ENCODE measurements at places on chromosomes 13 and 19.

- H3K36me3 ChIP-seq, result no peaks in the 10 kb centered on the region
- no peak for DNase-seq
- no peak overlapping the region for H3K27ac ChIP-seq
- no peaks in the 10 kb centered on the region for H3K27me3 ChIP-seq
These were observed 123.3 kb downstream of the AKAP11 start for GRCh38 chr13:42395086-42395821.

- no peak for DNase-seq
- no peaks in the 10 kb centered on the region for H3K27me3 ChIP-seq
- H3K36me3 ChIP-seq, result no peaks in the 10 kb centered on the region
- no peak overlapping the region for H3K4me3 ChIP-seq
- peaks cover 6% of the 10 kb centered on the region for H3K4me1 ChIP-seq
- H3K27ac ChIP-seq, result no peak overlapping the region
These were observed 442.2 kb upstream of the KLF12 start for GRCh38 chr13:74576420-74576819.

GRCh38 chr13:21668732-21669275 is 2.1 kb upstream of the FGF9 start:
- H3K4me1 ChIP-seq, result no peaks in the 10 kb centered on the region
- DNase-seq, result no peak
- no peak overlapping the region for H3K27ac ChIP-seq

DNA sequence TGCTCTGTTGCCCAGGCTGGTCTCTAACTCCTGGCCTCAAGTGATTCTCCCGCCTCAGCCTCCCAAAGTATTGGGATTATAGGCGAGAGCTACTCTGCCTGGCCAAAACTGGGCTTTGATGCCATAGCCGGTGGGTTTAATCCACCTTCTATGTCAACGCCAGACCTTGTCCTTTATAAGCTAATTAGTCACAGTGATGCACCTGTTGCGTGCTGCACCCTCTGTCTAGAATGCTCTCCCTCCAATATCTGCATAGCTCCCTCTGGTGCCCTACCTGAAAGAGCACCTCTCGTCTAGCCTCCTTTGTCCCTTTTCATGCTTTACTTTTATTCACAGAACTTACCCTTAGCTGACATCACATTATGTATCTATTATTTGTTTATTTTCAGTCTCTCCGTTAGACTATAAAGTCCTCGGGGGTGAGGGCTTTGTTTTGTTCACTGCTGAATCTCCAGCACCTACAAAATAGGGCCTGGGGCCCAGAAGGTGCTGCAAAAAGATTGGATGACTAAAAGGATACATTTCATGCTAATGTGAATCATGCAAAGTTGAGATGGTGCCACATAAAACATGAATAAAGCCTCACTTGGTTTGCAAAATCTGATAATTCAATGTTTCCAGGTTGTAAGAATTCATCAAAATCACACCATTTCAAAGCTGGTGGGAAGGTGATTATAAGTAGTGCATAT is 148.1 kb downstream of the USP12 start:
- peaks cover 38% of the 10 kb centered on the region for H3K4me1 ChIP-seq
- H3K27me3 ChIP-seq, result no peaks in the 10 kb centered on the region
- H3K27ac ChIP-seq, result peak overlapping the region; percentile 93
- no peak overlapping the region for H3K4me3 ChIP-seq

- H3K27me3 ChIP-seq, result no peaks in the 10 kb centered on the region
- H3K4me3 ChIP-seq, result no peak overlapping the region
- peaks cover 27% of the 10 kb centered on the region for H3K4me1 ChIP-seq
- peak overlapping the region; percentile 56 for H3K27ac ChIP-seq
- DNase-seq, result peak; percentile 46
- no peaks in the 10 kb centered on the region for H3K36me3 ChIP-seq
These were observed 139.3 kb downstream of the IRS2 start for GRCh38 chr13:109647053-109647452.

- no peak overlapping the region for H3K27ac ChIP-seq
- H3K27me3 ChIP-seq, result no peaks in the 10 kb centered on the region
- H3K4me1 ChIP-seq, result peaks cover 29% of the 10 kb centered on the region
- H3K36me3 ChIP-seq, result no peaks in the 10 kb centered on the region
- DNase-seq, result no peak
These were observed 156.2 kb downstream of the SIPA1L3 start for GRCh38 chr19:38062959-38063761.

DNA sequence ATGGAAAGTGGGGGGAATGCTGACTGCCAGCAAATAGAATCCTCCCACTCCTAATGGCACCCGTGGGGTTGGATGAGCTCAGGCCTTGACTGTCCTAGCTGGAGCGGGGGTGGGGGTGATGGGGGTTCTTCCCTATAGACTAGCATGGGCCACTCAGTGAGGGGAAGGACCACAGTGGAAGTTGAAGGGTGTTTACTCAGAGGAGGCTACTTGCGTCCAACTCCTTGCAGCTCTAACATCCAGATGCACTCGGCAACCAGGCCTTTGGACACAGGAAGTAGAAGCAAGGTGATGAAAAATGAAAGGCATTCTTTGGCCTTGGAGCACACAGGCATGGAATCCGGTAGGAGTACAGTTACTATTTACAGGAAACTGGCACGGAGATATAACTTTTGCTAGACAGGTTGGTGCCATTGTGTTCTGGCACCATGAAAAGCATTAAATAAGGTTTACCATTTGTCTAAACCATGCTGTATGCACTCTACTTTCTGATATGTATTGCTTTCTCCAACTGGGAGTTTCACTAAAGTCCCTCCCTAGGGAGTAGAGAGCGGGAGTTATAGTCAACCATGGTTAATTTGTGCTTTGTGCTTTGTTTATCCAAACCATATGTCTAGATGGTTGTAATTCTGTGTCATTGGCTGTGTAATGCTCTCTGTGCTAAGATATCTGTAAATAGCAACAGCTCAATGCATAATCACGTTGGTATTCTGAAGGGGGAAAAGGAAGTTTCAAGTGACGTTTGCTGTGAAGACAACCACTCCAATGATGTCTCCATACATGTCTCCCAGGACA is 125.3 kb downstream of the TSHZ3 start:
- no peaks in the 10 kb centered on the region for H3K36me3 ChIP-seq
- no peak overlapping the region for H3K27ac ChIP-seq
- H3K4me3 ChIP-seq, result no peak overlapping the region
- no peaks in the 10 kb centered on the region for H3K27me3 ChIP-seq
- DNase-seq, result no peak

DNA sequence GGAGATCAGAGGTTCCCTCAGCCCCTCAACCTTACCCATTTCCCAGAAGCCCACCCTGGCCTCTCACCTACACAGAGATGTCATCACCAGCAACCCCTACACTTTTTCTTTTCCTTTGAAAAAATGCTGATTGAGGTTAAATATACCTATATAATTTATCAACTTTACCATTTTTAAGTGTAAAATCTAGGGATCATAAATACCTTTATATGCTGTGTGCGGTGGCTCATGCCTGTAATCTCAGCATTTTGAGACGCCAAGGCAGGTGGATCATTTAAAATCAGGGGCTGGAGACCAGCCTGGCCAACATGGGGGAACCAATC is 3.1 kb downstream of the KIR2DL4 start:
- H3K27ac ChIP-seq, result no peak overlapping the region
- no peak overlapping the region for H3K4me3 ChIP-seq
- H3K27me3 ChIP-seq, result peaks cover 78% of the 10 kb centered on the region
- H3K36me3 ChIP-seq, result no peaks in the 10 kb centered on the region
- no peak for DNase-seq
- H3K4me1 ChIP-seq, result no peaks in the 10 kb centered on the region

DNA sequence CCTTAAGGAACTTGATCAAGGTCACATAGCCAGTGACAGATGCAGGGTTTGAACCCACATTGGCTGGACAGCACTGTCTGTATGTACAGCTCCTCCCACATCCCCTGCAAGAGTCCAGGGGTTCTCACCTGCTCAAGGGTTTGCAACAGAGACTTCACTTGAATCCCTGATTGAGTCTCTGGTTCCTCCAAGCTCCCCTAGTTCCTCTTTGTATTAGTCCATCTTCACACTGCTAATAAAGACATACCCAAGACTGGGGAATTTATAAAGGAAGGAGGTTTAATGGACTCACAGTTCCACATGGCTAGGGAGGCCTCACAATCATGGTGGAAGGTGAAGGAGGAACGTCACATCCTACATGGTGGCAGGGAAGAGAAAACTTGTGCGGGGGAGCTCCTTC is 72.8 kb upstream of the CLDN10 start:
- DNase-seq, result no peak
- no peak overlapping the region for H3K27ac ChIP-seq
- no peaks in the 10 kb centered on the region for H3K36me3 ChIP-seq
- H3K4me1 ChIP-seq, result peaks cover 13% of the 10 kb centered on the region
- no peaks in the 10 kb centered on the region for H3K27me3 ChIP-seq
- no peak overlapping the region for H3K4me3 ChIP-seq

DNA sequence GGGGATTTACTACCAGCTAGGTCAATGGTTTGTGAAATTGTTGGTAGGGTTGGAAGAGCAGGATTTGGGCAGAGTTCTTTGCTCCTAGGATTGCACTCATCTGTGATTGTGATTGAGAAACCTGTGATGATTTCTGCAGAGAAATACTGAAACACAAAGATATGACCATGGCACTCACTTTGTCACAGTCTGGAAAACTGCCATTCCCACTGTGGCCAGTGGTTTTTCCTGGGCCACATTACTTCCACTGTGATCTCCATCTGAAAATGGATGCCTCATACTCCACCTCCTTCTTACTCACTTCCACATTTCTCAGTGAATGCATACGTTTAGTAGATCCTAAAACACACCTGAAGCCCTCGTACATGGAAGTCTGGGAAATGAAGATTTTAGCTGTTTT is 593.2 kb downstream of the LMO7 start:
- no peaks in the 10 kb centered on the region for H3K4me1 ChIP-seq
- peak; percentile 31 for DNase-seq
- no peak overlapping the region for H3K4me3 ChIP-seq

DNA sequence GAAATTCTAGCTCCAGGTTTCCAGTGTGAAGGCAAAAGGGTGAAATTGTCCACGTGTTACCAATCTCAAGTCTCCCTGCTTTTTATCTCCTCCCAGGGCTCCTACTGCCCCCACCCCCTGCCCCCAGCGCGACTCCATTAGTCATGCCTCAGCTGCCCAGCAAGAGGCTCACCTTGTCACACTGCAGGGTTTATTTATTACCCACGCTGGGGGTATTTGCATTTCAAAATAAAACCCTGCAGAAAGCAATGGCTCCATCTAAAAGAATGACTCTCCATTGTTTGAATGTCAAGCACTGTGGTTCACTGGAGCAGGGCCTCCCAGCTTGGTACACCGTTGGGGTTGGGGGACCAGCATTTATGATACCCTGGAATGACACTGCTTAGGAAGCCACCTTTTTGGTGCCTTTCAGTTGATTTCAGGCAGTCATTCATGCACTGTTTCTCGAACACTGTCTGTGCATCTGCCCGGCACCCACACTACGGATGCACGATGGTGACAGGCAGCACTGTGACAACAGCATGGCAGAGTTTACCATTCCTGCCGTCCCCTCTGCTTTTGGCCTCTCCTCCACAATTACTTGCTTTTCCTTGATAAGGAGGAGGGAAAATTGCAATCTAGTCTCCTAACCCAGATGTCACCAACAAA is 9.9 kb upstream of the POP4 start:
- H3K4me1 ChIP-seq, result no peaks in the 10 kb centered on the region
- H3K4me3 ChIP-seq, result no peak overlapping the region
- H3K27ac ChIP-seq, result no peak overlapping the region
- H3K27me3 ChIP-seq, result peaks cover 51% of the 10 kb centered on the region
- H3K36me3 ChIP-seq, result no peaks in the 10 kb centered on the region

DNA sequence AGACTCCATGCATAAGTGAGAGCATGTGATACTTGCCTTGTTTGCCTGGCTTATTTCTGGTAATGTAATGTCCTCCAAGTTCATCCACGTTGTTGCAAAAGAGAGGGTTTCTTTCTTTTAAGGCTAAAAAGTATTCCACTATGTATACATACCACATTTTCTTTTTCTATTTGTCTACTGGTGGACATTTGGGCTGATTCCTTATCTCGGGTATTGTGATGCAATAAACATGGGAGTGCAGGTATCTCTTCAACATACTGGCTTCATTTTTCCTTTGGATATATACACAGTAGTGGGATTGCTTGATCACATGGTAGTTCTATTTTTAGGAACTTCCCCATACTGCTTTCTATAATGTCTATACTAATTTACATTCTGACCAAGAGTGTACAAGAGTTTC is 49.6 kb upstream of the EBPL start:
- H3K27me3 ChIP-seq, result no peaks in the 10 kb centered on the region
- H3K36me3 ChIP-seq, result peaks cover 5% of the 10 kb centered on the region

- peaks cover 11% of the 10 kb centered on the region for H3K36me3 ChIP-seq
- no peak for DNase-seq
- peaks cover 50% of the 10 kb centered on the region for H3K4me1 ChIP-seq
These were observed 968 bp downstream of the UBE2M start for GRCh38 chr19:58557221-58558065.

GRCh38 chr13:113762075-113762474 is 3.0 kb downstream of the TMEM255B start:
- H3K36me3 ChIP-seq, result no peaks in the 10 kb centered on the region
- H3K27ac ChIP-seq, result no peak overlapping the region
- peaks cover 13% of the 10 kb centered on the region for H3K4me1 ChIP-seq
- no peaks in the 10 kb centered on the region for H3K27me3 ChIP-seq

GRCh38 chr19:19873381-19873780 is 7.7 kb downstream of the ZNF253 start:
- H3K4me1 ChIP-seq, result no peaks in the 10 kb centered on the region
- no peak for DNase-seq
- H3K27ac ChIP-seq, result no peak overlapping the region
- H3K4me3 ChIP-seq, result no peak overlapping the region
- H3K27me3 ChIP-seq, result no peaks in the 10 kb centered on the region

GRCh38 chr13:27338816-27339215 is 68.2 kb downstream of the RASL11A start:
- no peaks in the 10 kb centered on the region for H3K27me3 ChIP-seq
- H3K27ac ChIP-seq, result no peak overlapping the region

- peaks cover 12% of the 10 kb centered on the region for H3K4me1 ChIP-seq
- no peak overlapping the region for H3K4me3 ChIP-seq
- no peak overlapping the region for H3K27ac ChIP-seq
These were observed 621.0 kb downstream of the EFNB2 start for GRCh38 chr13:105914291-105915036.

DNA sequence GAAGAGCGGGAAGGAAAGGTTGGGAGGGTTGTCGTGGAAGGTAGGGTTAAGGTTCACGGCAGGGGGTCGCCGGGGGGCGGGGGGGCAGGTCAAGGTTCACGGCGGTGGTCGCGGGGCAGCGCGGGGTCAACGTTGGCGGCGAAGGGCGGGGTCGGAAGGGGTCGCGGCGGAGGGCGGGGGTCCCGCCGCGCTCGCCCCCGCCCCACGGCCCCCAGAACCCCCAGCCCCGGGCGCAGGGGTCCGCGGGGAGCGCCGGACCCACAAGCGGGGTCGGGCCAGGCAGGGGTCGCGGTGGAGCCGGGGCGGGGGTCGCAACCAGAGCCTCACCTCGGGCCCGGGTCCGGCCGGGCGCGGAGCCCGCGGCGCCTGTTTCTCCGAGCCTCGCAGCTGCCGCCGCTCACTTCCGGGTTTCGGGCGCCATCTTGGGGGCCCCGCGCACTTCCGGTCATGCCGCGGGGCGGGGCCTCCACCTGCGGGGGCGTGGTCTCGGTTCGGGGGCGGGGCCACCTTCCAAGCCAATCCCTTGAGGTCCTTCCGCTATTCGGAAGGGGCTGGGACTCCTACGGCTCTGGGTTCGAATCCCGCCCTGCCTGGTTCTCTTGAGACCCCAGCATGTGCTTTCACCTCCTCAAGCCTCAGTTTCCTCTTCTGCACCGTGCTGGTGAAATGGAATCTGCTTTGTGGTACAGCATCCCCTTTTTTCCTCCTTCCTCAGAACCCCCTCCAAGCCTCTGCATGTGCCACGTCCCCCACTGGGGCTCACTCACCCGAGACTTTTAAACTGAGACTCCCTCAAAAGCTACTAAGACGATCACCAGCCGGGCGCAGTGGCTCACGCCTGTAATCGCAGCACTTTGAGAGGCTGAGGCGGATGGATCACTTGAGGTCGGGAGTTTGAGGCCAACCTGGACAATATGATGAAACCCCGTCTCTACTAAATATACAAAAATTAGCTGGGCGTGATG is at the start of gene SBNO2:
TSS of gene SBNO2 (minus strand) at position 424 of the 965 bp plus-strand sequence. CDS start 19,992 bp downstream, outside the sequence.
- peak; percentile 84 for DNase-seq
- H3K27ac ChIP-seq, result peak within 1 kb of the TSS; percentile 98
- no peaks in the 10 kb centered on the region for H3K27me3 ChIP-seq
- H3K36me3 ChIP-seq, result no peaks in the 10 kb centered on the region
- peaks cover 64% of the 10 kb centered on the region for H3K4me1 ChIP-seq

Measured in PC-3 (cell line).